ENCODE measurements at places on chromosomes 5 and 9. TPM values are rescaled to one million over a fixed set of nuclear protein-coding genes. Genes with fewer than 3 reads are reported as not detected.

DNA sequence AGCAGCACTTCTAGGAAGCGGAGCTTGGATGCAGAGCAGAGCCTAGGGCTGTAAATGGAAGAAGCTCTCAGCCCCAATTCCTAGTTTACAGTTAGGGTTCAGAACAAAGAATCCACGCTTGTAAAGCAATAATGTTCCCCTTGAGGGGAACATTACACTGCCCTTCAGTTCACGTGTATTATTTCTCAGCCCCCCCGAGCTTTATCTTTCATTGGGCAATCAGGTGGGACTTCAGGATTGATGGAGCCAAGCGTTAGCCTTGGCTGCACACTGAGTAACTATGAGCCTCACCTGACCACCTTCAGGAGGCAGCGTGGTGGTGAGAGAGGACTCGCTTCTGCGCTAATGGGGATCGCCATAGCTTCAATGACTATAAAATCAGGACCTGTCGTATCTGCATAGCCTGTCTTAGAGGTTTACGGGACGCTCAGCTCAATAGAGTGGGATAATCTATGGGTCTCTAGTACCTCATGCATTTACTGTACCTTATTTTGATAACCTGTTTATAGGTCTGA, 157.0 kb upstream of the RASEF start:
- DNase-seq: no peak

The SLC6A18 gene
- not detected for total RNA-seq

DNA sequence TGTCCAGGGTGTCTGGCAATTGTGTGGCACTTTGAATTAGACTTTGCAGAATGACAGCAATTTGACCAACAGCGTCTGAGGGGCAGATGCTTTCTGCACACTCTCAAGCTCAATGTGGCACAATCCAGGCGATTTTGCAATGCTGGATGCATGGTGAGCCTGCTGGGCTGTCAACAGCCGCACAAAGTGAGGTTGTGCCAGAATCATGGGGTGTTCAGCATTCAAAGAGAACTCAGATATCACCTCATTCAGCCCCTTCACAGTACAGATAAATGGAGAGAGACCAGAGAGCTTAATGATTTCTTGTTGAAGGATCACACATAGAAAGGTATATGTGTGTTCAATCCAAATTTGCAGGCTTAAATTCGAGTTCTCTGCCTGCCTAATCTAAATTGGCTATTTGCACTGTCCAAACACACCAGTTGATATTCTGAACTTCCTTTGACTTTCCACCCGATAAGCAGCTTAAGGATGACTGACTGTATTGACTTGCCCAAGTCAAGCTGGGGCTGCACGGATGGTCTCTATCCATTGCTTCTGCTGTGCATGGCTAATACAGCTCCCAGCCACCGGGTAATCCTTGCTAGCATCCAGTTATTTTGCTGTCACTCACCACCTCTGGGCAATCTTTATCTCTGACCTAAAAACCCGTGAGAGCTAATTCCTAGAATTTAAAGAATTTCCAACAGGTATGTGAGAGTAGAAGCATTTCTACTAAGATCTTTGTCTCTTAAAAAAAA, 157.9 kb upstream of the TAS2R1 start:
- DNase-seq: no peak

The FST gene
- 0.30 TPM for total RNA-seq

GRCh38 chr9:91516777-91517176, 93.1 kb upstream of the NFIL3 start:
- no peak for DNase-seq

The MAP1B gene
- total RNA-seq: 1,494 TPM

GRCh38 chr9:127444283-127444920, 6.8 kb downstream of the RPL12 start:
- no peak for DNase-seq

The GARIN3 gene
- total RNA-seq: not detected

DNA sequence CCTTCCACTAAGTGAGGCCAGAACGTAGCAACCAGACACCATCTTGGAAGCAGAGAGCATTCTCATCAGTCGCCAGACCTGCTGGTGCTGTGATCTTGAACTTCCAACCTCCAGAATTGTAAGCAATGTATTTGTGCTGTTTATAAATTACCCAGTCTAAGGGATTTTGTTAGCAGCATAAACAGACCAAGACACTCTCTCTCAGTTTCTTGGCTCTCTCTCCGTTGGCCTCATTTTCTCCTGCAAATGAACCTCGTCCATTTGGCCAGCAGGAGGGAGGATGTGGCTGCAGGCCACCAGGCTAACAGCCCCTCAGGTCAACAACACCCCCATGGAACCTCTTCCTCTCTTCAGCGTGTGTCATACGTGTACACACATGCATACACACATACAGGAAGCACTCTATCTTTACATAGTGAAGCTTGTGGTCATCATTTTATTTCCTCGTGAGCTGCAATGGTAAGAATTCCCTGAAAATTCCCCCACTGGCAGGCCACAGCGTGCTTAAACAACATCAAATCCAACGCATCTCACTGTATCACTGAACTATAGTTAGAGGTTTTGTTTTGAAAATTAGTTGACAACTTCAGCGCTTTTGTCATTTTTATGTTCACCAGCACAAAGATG, 62.8 kb upstream of the PPP1R26 start:
- DNase-seq: no peak

- no peak for DNase-seq
Measured at GRCh38 chr9:137159105-137160053, 10.5 kb downstream of the LRRC26 start.

DNA sequence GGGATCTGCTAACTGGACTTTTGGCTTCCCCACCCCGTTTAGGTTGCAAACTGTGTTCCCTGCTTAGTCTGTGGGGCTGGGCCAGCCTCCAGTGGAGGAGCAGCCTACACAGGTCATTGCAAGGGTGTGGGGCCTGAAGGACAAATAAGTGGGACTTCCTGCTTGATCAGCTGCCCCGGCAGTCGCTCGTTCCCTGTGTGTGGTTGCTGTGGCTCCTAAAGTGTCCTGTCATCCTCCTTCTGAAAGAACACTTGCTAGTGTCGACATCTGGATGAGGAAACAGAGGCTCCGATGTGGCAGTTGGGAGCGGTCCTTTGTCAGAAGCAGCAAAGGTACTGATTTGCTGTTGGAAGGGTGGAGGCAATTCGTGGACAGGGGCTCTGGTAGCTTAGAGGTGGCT, 88.9 kb upstream of the TBCA start:
- DNase-seq: no peak

- no peak for DNase-seq
Measured at GRCh38 chr9:19201899-19202891, 28.3 kb upstream of the DENND4C start.

- no peak for DNase-seq
Measured at GRCh38 chr9:71928806-71929205, 17.4 kb downstream of the C9orf85 start.

GRCh38 chr5:168481330-168481788, 4.9 kb upstream of the RARS1 start:
- DNase-seq: no peak

DNA sequence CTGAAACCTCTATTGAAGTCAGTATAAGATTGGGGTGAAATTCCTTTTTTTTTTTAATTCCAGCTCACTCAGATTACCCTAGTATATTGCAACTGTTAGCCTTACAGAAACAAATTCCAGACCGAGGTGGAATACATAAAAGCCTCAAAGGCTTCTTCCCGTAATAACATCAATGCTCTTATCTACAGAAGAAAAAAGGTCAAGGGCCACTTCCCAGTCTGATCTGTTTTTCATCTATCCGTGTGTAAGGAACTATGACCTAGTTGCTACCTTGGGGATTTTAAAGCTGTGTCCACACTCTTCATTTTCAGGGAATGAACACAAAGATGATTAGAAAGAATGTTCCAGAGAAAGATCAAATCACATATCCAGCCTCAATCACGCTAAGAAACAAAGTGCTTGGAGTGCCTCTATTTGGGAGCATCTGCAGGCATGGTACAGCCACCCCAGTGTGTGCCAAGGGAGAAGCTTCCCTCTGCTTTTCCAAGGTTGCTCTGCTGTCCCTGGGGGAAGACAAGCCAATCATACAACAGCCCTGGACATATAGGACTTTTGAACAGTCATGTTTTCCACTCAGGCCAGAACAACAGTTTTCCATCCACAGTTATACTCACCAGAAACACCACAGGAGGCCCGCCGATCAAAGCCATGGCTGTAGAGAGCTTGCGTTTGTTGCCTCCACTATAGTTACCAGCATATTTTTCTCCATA, 23.5 kb downstream of the NIPSNAP3B start:
- no peak for DNase-seq

DNA sequence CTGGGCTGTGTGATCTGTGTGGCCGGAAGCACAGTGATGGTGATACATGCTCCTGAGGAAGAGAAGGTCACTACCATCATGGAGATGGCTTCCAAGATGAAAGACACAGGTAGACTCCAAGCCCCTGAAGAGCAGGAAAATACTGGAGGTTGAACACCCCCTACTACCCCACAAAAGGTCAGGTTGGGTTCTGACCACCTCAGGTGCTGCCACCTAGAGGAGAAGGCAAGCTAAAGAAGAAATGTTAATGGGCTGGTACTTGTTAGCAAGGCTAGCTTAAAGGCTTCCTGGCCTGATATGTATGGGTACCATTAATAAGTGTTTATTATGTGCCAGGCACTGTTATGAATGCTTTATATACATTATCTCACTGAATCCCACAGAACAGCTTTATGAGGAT, 11.7 kb downstream of the NIPAL4 start:
- no peak for DNase-seq

DNA sequence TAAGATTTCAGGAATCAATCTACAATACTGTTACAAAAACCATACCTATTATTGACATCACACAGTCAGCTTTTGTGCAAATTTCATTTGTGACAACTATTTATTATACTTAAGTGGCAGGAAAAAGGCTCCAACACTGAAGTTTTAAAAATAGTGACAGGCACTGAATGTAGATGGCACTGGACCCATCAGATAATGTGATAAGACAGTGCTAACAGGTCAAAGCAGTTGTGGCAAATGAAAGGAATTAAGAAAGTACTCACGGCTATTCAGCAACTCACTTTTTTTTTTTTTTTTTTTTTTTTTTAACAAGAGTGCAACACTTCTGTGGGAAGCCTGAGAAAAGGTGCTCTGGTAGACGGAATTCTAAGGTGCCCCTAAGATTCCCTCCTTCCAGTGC, 115.0 kb upstream of the MEF2C start:
- DNase-seq: no peak

DNA sequence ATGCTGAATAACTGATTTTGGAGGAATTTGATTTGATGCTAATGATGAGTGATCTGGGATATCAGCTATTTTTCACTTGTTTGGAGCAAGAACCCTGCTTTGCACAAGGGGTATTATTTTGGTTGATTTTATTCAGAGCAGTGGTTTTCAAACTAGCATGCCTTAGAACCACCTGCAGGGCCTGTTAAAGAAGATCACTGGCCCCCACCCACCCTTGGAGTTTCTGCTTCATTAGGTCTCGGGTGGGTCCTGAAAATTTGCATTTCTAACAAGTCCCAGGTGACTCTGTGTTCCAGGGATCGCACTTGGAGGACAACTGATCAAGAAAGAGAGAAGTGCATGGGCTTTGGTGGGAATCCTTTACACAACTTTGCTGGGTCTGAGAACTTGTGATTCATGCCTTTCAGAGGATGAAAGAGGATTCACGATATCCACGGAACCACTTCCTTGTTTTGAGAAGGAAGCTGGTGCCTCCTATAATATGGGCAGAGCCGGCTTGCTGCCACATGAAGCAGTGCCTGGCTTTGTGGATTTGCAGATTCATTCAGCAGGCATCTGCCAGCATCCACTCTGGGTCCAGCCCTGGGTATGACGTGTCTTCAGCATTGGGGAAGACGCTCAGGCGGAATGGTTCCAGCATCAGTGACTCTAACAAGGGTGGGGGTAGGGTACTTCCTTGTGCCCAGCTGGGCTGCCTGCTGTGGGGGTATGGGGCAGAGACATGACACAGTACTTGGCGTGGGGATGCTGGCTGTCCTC, 106.6 kb upstream of the PITX1 start:
- DNase-seq: peak; percentile 69

DNA sequence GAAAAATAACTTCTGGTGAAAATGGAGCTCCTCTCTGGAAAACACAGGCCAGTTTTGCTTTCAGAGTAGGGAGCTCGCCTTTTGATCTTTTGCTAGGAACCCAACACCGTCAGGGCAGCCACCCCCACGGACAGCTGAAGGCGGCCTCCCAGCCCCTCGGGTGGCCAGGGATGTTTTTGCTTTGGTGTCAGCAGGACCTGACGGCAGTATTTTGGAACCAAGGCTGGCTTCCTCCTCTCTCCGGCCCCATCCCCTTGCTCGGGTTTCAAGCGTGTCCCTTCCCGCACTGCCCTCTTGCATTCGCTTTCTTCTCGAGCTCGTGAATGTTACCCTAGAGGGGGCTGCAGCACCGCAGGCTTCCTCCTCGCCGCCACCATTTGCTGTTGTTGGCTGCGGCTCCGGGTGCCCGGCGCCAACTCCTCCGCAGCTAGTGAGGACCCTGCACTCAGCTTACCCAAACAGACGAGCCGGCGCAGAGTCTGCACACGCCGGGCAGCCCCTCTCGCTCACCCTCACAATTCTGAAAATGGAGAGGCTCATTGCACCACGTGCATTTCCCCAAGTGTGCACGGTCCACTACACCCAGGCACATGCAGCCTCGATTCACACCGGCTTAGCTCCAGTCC, 35.5 kb upstream of the ADAMTSL1 start:
- DNase-seq: peak; percentile 42

- DNase-seq: peak; percentile 65
Measured at GRCh38 chr9:33510262-33511183, 13.5 kb upstream of the ANKRD18B start.

The HTR4 gene
- total RNA-seq: 9.9 TPM

- DNase-seq: no peak
Measured at GRCh38 chr5:135890867-135891266, 4.8 kb downstream of the IL9 start.

DNA sequence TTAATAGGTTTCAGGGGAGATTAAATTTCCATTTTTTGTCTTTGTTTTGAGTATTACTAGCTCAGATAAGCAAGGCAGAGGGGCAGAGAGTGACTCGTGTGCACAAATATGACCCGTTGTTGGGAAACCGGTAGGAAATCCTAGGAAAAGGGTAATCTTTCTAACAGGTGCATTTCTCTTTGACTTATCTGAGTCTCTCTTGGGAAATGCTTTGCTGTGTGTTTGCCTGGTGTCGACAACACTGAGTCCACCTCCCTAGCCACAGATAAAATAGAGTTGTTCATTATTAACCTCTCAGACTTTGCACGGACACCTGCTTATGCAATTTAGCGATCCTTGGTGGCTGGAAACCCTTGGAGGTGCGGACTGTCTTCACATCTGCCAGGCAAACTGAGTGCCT, 164.2 kb downstream of the FGF1 start:
- no peak for DNase-seq

- no peak for DNase-seq
Measured at GRCh38 chr5:3031733-3032378, 280.4 kb upstream of the IRX2 start.

- DNase-seq: no peak
Measured at GRCh38 chr5:173242079-173242478, 7.1 kb upstream of the NKX2-5 start.

Measured in dorsolateral prefrontal cortex (tissue), 122 donors.